Endothelial cell of coronary artery (primary cell): ENCODE measurements at places on chromosomes 5 and 9. TPM values are rescaled to one million over a fixed set of nuclear protein-coding genes. Genes with fewer than 3 reads are reported as not detected.

Gene ENHO
- total RNA-seq: 0.09 TPM in 1 of 2 replicates, not detected in the other

Gene PCDHGB7
- 5.8 and 6.8 TPM in 2 replicates for total RNA-seq

Gene ALDH7A1
- 35.5 and 39.6 TPM in 2 replicates for total RNA-seq

Gene ZDHHC11B
- not detected in 2 replicates for total RNA-seq

Gene KCNIP1
- total RNA-seq: not detected in 2 replicates

Gene RLN2
- 0.28 TPM in 1 of 2 replicates, not detected in the other for total RNA-seq

Gene HK3
- total RNA-seq: not detected in 2 replicates

Gene IQGAP2
- total RNA-seq: 3.4 and 6.6 TPM in 2 replicates

Gene NMUR2
- not detected in 2 replicates for total RNA-seq

Gene ASTN2
- total RNA-seq: 3.1 and 4.0 TPM in 2 replicates

Gene CLINT1
- total RNA-seq: 98.2 and 105 TPM in 2 replicates

Gene C7
- 0.09 and 0.75 TPM in 2 replicates for total RNA-seq

Gene CYLC2
- total RNA-seq: not detected in 2 replicates

Gene PPP2CA
- 83.0 and 88.2 TPM in 2 replicates for total RNA-seq

Gene PLPPR1
- 0.09 and 3.8 TPM in 2 replicates for total RNA-seq

Gene ORM2
- total RNA-seq: not detected in 2 replicates

Gene PDGFRB
- total RNA-seq: 0.63 and 3.1 TPM in 2 replicates
